ENCODE measurements at places on chromosomes 4 and X. TPM values are rescaled to one million over a fixed set of nuclear protein-coding genes. Genes with fewer than 3 reads are reported as not detected.

Gene FANCB
- total RNA-seq = 7.9 TPM

Gene TMPRSS11E
- total RNA-seq = not detected

Gene SPIN2B
- 12.0 TPM for total RNA-seq

Gene XAGE2
- not detected for total RNA-seq

Gene SPANXN3
- not detected for total RNA-seq

Gene QRFPR
- total RNA-seq = 2.5 TPM

Gene SLC34A2
- 25.5 TPM for total RNA-seq

Gene VSIG1
- 0.33 TPM for total RNA-seq

Gene GLOD5
- total RNA-seq = not detected

Gene UBE2A
- 50.6 TPM for total RNA-seq

Gene MGST2
- total RNA-seq = 14.2 TPM

Gene COL25A1
- 65.3 TPM for total RNA-seq

Gene CXCL1
- total RNA-seq = 2.7 TPM

Gene TLR8
- total RNA-seq = 0.49 TPM

Gene SPANXD
- not detected for total RNA-seq

Gene VCX2
- not detected for total RNA-seq

Gene KLKB1
- 2.1 TPM for total RNA-seq

Gene TBC1D19
- total RNA-seq = 69.2 TPM

Gene SASH3
- 1.4 TPM for total RNA-seq

Gene XAGE1B
- not detected for total RNA-seq

Gene CTAG1B
- not detected for total RNA-seq

Gene CRMP1
- 148 TPM for total RNA-seq

Gene NDNF
- 104 TPM for total RNA-seq

Gene FGFR3
- 30.0 TPM for total RNA-seq

Gene CPZ
- total RNA-seq = 59.4 TPM

Gene MAGEA12
- total RNA-seq = not detected

Gene STEEP1
- 50.4 TPM for total RNA-seq

Gene MID2
- 21.8 TPM for total RNA-seq

Gene ETDA
- total RNA-seq = not detected

Gene P2RY10
- 0.22 TPM for total RNA-seq

Gene SH3D19
- 59.9 TPM for total RNA-seq

Gene CT45A10
- total RNA-seq = not detected

Gene PHOX2B
- 0.55 TPM for total RNA-seq

Gene RAB39B
- total RNA-seq = 12.3 TPM

Gene SPON2
- total RNA-seq = 69.1 TPM

Gene PLP2
- total RNA-seq = 3.4 TPM
